ENCODE measurements at places on chromosomes 4 and X.

GRCh38 chrX:11100281-11101035, 10.7 kb upstream of the HCCS start:
- DNase-seq, result no peak

DNA sequence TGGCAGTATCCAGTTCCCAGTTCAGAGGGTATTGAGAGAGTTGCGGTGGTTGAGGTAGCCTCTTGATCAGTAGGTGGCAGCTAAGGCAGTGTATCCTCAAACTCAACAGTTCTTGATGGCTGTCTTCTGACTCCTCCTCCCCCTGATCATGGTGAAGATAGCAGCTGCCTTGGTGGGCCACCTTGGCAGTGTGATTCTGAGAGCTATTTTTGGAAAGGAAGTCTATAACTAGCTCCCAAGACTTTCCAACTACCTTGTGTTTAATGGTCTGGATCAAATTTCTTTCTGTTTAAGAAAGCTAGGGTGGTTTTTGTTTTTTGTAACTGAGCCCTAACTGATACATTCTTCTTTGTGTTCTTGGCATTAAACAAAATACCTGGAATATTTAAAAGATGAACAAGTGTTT, 10.5 kb upstream of the TBC1D19 start:
- DNase-seq, result no peak

DNA sequence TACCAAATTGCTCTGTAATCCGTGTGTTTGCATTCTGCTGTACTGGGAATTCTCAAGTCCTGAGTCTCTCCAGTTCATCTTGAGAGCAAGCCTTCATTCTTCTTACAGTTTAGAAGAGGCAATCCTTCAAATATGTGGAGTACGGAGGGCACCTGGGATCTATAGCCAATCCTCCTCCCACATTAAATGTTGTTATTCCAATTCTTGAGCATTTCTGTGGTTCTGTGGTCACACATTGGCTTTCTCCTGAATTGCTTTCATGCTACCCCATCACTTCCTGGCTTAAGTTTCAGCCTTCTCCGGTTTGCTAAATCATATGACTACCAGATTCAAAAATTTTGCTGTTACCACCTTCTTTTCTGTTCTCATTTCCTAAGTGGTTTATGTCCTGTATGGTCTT, 611.1 kb downstream of the PCDH19 start:
- no peak for DNase-seq

- no peak for DNase-seq
Measured at GRCh38 chrX:139200346-139200745, 330.2 kb upstream of the F9 start.

GRCh38 chr4:111854494-111855087, 290.7 kb upstream of the FAM241A start:
- no peak for DNase-seq

DNA sequence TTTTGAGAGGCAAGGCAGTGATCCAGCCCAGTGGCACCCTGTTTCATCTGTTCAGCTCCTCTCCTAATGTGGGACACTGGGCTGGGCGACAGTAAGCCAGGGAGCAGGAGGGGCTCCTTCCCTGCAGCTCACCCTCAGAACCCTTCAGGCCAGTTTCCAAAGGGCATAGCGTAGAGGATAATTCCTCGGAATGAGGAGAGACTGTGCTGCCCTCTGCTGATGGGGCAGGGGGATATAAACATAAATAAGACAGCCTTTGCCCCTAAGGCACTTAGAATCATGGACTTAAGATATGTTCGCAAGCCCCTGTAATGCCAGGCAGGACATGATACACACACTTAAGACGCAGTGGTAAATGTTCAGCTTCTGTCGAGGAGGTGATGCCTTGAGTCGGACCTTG, 27.9 kb upstream of the ZNF185 start:
- no peak for DNase-seq

DNA sequence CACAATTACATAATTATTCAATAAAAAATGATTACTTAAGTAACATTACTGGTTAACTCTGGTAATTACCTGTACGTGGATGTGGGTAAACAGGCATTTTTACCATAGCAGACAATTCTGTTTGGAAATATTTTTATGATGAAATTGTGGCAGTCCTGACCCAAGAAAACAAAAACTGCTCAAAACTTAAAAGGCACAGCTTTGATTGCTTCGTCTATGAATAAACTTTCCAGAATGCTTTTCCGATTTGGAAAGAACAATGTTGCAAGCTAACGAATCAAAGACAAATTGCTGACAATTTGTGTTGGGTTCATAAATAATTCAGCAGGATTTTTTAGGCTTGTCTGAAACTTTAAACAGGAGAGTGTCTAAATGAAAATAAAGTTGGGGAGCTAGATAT, 150.6 kb upstream of the GYPA start:
- DNase-seq, result no peak

- DNase-seq, result no peak
Measured at GRCh38 chr4:7206911-7207567, 14.7 kb downstream of the SORCS2 start.

DNA sequence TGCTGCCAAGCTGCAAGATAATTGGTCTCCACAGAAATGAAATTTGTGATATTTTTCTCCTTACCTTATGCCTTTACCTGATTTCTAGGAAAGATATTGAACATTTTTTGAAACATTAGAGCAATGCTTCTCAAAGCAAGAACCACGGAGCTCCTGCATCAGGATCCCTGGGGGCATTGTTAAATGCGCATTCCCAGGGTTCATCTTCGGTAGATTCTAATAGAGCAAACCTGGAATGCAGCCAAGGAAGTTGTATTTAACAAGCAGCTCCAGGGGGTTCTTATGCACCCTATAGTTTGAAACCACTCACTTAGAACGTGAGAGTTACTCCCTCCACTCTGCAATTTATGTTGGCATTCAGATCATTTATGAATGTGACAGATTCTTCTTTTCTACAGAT, 126.2 kb downstream of the SLC39A8 start:
- DNase-seq, result no peak

DNA sequence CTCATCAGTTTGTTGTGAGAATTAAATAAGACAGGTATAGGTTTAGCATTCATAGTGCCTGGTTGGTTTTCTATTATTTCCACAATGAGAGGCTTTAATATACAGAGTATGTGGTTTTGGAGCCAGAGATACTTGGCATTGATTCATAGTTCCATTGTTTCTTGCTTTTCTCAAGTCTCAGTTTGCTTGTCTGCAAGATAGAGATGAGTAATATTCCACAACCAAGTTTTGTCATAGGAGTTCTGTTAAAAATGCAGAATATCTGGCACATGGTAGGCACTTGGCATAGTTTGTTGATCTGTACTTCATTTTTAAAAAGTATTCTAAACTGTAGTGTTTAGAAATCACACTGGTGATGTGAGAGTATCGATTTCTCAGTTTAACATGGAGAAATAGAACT, 37.5 kb upstream of the EDA2R start:
- DNase-seq, result no peak

DNA sequence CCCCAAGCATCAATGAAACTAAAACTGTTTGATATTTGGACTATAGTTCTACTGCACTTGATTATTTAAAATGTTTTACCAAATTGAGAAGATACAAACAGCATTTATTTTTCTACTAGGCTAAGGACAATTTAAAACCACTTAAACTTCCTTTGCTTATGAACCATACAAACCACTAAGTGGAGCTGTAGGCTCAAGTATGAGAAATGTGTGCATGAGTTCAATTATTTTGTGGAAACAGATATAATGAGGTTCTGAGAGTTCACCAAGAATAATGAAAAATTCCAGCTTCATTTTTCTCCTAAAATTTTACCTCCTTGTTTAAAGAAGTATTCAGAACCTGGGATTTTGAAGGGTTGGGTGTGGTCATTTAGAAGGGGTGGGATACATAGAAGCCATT, 63.1 kb downstream of the SERPINA7 start:
- no peak for DNase-seq

GRCh38 chrX:133838761-133839676, 146.4 kb downstream of the GPC3 start:
- no peak for DNase-seq

GRCh38 chrX:23779025-23779424, 3.9 kb upstream of the SAT1 start:
- no peak for DNase-seq

- DNase-seq, result no peak
Measured at GRCh38 chrX:31331015-31331414, 259.2 kb upstream of the FTHL17 start.
